Testis (tissue), 5 donors: ENCODE measurements at places on chromosomes 16 and 17.

DNA sequence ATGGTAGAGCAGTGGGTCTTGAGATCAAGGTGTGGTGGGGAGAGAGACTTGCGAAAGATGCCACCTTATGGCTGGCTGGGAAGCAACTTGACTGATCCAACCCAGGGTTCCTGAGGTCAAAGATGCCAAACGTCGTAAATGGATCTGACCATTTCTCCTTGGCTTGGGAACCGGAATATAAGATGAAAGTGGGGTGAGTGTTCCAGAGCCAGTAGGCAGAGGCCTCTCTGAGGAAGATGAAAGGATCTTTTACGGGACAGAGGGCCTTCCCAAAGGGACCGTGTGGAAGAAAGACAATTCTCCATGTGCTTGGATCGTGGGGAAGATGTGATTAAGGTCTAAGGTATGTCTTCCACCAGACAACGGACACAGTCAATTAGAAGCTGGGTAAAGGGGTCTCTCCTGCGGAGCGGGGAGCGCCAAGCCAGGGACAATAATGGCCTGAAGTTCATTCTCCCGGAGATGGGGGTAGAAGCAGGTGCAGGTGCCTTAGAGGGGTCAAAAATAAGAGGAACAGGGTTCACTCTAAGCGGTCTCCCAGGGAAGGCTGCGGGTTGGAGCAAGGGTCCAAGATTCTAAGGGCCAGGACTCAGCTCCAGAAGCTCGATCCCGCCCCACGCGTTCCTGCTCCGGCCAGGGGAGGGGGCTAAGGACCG lies 800 bp downstream of the FXR2 start:
- no peak for DNase-seq

DNA sequence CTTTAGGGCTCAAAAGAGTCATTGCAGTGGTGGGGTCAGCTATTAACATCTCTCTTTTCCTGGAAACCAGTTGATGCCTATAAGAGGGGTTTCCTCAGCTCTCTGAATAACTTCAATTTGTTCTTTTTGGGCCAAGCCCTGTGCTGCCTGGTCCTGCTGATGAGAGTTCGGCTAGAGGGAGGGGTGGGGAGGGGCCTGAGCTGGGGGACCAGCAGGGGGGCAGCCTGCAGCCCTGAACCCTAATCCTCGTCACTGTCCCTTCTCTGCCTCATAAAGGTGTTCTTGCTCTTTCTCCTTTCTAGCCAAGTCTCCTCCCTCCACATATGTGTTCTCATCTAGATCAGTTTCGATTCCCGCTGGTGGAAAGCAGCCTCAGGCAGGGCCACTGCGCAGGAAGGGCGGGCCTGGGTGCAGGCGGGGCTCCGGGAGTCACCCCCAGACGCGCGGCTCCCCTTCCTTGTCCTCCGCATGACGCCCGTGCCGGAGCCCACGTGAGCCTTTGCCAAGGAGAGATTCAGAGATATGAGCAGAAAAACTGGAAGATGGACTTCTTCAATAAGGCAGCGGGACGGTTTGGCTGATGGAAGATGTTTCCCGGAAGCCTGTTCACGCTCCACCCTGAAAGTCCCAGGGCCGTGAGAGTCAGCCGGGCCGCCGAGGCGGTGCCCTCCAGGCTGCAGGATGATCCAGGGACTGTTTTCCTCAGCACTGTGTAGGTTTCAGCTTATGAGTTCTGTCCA lies 15.0 kb upstream of the RHOT1 start:
- DNase-seq, result peak; percentile 87

DNA sequence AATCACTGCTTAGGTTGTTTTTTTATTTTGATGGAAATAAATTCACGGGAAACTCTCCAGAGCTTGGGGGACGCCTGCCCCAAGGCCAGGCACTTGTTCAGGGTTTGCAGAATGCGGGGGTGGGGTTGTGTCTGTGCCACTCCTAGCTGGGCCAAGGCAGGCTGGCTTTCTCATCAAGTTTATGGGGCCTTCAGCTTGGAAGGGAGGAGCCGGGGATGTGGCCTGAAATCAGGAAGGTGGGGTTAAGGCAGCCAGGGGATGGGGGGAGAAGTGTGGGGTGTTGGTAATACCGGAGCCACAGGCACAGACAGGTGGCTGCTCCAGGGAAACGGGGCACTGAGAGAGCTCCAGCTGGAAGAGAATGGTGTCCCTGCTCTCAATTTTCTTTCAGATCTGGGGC lies 1.7 kb upstream of the CHAD start:
- peak; percentile 79 for DNase-seq

DNA sequence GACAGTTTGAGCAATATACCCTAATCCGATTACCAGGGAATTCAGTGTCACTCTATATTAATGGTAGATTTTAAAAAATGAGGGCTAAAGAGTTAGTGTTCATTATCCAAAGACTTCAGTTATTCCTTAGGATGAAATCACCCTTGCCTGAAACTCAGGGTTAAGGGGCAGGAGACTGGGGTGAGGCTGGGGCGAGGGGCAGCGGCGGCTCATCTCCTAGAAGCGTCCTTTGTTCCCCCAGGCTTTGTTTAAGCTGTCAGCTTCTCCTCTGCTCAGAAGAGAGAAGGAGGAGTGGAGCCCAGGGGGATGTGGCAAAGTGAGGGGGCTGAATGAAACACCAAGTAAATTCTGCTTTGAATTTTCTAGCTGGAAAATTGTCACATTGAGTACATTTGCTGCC lies 117.7 kb upstream of the ELAC2 start:
- no peak for DNase-seq

DNA sequence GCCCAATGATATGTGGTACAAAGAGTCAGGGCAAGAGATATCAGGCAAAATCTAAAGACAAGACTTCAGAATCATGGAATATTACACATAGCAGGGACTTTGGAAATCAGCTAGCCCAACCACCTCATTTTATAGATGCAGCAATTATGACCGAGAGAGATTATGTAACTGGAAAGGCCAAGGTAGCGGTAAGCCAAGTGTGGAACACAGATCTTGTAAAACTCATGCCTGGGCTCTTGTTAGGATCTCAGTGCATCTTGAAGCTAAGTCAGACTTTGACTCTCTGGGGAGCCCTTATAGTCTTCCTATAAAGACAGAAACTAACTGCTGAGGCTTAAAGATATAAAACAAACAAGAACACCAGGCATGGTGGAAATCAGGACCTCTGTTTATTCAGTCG lies 18.6 kb downstream of the MAP2K6 start:
- DNase-seq, result no peak

DNA sequence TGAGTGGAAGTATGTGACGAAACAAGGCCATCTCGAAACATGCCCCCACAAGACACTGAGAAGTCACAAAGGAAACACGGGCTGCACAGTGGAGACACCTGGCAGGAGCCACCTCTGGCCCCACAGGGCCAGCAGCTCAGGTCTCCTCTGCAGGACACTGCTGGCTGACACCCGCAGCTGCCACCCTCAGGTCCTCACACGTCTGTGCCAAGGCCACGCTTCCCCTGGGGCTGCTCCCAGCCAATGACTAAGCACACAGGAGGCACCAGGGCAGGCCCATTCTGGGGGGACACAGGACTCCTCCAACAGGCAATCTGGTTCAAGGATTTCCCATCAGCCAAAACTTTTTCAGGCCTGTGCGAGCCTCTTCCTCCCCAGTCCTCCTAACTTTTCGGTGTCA lies 36.4 kb downstream of the MBTPS1 start:
- DNase-seq, result no peak

DNA sequence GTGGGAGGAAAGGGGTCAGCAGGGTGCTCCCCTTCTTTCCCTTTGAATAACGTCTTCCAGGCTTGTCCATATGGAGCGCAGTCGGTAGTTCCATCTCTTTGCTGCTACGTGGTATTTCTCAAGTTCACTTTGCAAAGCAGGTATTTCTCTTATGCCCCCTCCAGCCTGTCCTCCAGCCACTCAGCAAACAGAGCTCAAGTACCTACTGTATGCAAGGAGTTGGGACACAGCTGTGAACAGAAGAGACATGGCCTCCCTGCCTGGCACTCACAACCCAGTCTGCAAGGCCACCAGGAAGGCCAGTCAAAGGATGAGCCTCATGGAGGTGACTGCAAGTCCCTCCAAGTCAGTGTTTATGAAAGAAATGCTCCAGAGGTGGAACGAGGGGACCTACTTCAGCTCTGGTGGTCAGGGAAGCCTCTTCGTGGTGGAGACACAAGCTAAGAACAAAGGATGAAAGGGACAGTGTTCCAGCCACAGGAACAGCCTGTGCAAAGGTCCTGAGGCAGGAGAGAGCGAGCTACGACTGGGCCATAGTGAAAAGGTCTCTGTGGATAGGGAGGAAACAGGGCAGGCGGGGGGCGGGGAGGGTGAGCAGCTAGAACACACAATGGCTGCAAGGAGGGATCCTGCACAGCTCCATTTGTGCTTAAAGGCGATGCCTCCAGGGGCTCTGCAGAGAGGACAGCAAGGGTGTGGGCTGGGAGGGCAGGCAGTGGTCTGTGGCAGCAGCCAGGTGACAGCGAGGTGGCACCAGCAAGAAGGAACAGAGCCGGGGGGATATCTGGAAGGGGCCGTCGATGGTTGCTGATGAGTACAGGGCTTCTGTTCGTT lies 32.6 kb downstream of the PPL start:
- no peak for DNase-seq

DNA sequence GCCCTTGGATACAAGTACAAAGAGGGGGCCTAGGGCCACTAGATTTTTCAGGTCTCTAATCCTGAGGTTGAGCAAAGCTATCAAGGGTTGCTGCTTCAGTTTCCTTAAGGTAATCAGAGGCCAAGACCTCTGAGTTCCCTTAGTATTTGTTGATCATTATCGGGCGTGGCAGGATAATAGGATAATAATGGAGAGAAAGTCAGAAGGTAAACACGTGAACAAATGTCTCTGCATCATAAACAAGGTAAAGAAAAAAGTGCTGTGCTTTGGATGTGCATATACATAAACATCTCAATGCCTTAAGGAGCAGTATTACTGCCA lies 41.5 kb upstream of the YPEL2 start:
- no peak for DNase-seq

- DNase-seq, result peak; percentile 36
These were observed 2.1 kb downstream of the GSE1 start for GRCh38 chr16:85615014-85615851.

GRCh38 chr17:17765359-17766076 lies 71.3 kb downstream of the SREBF1 start:
- DNase-seq, result no peak

DNA sequence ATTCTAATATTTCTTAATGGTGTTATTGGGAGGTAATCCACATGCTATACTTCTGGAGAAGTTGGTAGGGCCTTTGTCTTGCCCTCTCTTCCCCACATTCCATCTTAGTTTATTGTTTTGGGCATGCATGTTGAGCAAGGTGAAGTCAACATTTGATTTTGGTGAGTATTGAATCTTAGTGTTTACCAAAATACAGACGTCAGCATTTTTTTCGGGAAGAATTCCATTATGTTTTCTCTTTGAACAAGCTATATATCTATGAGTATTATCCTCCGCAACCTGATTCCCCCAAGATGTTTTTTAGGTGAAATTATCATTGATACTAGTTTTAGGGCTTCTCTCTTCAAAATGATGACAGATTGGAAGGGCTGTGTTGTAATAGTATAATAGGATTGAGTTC lies 47.4 kb upstream of the SHISA9 start:
- DNase-seq, result no peak

DNA sequence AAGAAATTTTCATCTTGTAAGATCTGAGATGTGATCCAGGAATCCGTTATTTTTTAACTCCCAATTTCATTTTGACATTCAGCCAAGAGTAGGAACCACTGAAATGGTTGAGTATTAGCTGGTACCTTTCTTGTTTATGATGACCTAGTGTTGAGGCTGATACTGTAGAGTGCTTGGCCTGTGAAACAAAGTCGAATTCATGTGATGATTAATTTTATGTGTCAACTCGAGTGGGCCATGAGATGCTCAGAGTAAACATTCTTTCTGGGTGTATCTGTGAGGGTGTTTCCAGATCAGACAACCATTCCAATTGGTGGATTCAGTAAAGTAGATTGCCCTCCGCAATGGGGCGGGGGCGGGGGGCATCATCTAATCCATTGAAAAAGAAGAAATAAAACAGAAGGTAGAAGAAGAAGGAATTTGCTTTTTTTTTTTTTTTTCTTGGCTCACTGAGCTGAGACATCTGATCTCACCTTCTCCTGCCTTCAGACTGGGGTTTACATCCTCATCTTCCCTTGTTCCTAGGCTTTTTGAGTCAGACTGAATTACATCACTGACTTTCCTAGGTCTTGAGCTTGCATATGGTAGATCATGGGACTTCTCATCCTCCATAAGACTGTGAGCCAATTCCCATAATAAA lies 264.6 kb upstream of the KCNJ16 start:
- DNase-seq, result no peak

DNA sequence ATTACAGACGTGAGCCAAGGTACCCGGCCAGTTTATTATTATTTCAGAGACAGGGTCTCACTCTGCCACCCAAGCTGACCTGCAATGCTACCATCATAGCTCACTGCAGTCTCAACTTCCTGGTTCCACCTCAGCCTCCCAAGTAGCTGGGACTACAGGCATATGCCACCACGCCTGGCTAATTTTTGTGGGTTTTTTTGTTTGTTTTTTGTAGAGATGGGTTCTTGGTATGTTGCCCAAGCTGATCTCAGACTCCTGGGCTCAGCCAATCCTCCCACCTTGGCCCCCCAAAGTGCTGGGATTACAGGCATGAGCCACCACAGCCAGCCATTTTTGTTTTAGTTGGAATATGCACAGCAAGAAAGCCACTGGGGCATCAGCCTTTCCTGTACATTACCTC lies 115.7 kb downstream of the MRM1 start:
- DNase-seq, result no peak

DNA sequence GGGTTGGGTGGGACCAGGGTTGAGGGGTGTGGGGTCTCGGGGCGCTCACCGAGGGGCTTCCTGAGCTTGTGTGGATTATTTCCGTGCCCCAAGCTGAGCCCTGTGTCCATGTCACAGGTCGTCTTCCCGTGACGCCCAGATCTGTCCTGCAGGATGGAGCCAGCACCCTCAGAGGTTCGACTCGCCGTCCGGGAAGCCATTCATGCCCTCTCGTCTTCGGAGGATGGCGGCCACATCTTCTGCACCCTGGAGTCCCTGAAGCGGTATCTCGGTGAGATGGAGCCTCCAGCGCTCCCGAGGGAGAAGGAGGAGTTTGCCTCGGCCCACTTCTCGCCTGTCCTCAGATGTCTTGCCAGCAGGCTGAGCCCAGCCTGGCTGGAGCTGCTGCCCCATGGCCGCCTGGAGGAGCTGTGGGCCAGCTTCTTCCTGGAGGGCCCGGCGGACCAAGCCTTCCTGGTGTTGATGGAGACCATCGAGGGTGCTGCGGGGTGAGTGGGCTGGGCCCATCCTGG lies 1.0 kb downstream of the TELO2 start:
- peak; percentile 79 for DNase-seq

DNA sequence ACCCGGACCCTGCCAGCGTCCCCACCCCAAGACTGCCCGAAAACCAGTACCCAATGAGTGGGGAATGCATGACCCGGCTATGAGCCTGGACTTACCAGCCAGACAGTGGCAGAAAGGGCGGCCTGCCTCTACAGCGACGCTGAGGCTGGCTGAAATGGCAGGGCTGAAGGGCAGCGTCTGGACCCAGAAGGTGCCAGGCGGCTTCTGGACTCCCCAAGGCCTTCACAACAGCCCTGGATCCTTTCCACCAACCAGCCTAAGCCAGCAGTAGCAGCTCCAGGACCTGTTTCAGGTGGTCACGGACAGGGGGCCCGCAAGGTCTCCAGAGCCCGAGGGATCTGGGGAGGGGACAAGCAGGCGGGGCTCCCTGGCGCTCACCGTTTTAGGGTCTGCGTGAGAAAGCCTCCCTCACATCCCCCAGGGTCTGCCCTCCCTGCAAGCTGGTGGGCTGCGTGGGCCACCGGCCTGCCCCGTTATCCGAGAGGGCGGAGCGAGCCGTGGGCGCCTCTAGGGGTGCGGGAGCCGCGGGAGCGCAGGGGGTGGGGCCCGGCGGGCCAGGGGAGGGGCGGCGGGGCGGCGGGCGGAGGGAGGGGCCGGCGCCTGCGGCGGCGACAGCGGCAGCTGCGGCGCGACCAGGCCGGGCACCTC lies at the start of gene RIPOR1:
Gene RIPOR1, plus strand, starts transcription at position 608 of the 648 bp plus-strand sequence. CDS start 9,618 bp downstream, outside the sequence.
- peak; percentile 63 for DNase-seq

- no peak for DNase-seq
These were observed 14.9 kb upstream of the NFATC3 start for GRCh38 chr16:68070249-68070730.
